MM.1S (cell line): ENCODE measurements at places on chromosomes 6 and 20.

GRCh38 chr20:47220161-47220582 lies 136.3 kb downstream of the ZMYND8 start:
- DNase-seq = no peak

DNA sequence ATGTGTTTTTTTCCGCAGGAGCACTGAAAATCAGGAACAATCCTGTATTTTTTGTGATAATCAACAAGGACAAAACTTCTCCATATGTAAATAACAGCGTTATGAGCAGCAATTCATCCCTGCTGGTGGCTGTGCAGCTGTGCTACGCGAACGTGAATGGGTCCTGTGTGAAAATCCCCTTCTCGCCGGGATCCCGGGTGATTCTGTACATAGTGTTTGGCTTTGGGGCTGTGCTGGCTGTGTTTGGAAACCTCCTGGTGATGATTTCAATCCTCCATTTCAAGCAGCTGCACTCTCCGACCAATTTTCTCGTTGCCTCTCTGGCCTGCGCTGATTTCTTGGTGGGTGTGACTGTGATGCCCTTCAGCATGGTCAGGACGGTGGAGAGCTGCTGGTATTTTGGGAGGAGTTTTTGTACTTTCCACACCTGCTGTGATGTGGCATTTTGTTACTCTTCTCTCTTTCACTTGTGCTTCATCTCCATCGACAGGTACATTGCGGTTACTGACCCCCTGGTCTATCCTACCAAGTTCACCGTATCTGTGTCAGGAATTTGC lies at the start of gene TAAR6:
Gene TAAR6, plus strand, starts transcription at position 102 of the 557 bp plus-strand sequence. Its CDS starts 0 bp downstream, at position 102.
- DNase-seq = no peak

GRCh38 chr6:52543262-52543661 lies 33.6 kb downstream of the TRAM2 start:
- no peak for DNase-seq

- DNase-seq = no peak
These were observed 236.6 kb upstream of the CHD6 start for GRCh38 chr20:41854765-41855164.

- DNase-seq = no peak
These were observed 4.5 kb upstream of the CITED2 start for GRCh38 chr6:139378882-139379341.

GRCh38 chr6:30744054-30744805 lies at the start of gene IER3:
TSS of gene IER3 (minus strand) at chr6:30744547. CDS start at chr6:30744518, 29 bp downstream.
- peak; percentile 79 for DNase-seq

DNA sequence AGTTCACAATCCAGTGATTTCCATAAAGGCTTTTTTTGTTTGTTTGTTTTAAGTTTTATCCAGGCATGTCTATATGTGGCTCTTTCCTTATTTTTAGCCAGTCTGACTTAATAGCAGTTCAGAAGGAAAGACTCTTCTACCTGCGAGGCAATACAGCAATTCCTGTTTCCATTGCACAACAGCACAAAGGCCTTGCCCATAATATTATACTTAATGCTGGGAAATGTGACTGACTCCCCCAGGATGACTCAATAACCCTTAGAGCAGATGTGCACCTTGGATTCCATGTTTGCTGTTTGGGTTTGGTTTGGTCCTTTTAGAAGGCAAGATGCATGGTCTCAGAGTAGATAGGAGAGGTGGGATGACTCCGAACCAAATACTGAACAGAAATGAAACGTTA lies 184.1 kb downstream of the MTFR2 start:
- DNase-seq = no peak

- DNase-seq = no peak
These were observed 1009.7 kb upstream of the GJE1 start for GRCh38 chr6:141123049-141123448.

DNA sequence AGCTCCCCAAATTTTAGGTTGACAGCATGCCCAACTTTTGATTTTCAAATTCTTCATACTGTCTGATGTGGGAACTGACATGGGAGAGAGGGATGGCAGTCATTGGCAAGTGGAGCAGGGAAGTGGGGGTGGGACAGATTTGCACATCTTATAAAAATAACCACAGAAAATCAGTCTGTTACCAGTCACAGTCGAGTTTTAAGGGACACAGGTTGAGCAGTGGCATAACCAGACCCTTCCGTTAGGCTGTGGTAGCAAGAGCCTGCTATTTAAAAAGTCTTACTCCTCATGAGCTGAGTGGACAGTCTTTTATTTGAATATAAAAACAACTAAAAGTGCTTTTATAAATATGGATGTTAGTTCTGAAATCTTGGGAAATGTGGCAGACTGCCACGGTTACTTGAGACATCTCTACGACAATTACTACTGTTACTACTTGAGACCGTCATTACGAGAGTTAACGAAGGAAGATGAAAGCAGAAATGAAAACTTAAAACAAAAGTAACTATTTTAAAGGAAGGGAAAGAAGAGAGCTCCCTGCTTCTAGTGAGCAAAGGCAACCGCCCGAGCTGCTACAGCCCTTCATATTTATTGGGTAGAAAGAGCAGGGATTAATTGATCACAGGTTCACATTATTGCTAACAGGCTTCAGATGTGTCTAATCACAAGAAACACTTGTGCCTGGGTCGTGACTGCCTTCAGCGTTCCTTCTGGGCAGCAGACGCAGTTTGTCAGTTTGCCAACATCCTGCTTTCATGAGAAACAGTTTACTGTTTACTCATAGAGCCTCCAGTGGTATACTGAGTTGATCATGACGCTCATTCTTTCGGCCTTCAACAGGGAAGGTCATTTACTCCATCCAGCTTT lies 71.3 kb downstream of the EFHC1 start:
- DNase-seq = no peak

- no peak for DNase-seq
These were observed 13.3 kb downstream of the RSPH4A start for GRCh38 chr6:116629563-116629981.

- DNase-seq = peak; percentile 4
These were observed 58.5 kb downstream of the MRPL14 start for GRCh38 chr6:44068607-44069296.

DNA sequence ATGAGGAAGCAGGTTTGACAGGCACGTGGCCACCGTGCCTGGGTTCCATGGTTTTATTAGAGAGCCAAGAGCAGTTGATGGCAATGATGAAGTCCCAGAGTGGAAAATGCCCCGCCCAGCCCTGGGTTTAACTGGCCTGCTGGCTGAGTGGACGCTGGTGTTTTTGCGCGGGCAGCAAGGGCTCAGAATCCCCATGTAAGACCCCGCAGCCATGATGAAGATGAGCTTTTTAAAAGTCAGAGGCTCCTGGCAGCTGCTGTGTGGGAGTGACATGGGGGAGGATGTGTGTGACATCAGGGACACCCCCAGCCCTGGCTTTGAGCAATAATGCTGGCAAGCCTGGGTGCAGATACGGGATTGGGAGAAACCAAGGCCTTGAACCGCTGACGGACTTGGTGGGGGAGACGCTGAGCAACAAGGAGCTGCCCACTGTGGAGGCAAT lies 33.0 kb upstream of the SLCO4A1 start:
- DNase-seq = no peak

DNA sequence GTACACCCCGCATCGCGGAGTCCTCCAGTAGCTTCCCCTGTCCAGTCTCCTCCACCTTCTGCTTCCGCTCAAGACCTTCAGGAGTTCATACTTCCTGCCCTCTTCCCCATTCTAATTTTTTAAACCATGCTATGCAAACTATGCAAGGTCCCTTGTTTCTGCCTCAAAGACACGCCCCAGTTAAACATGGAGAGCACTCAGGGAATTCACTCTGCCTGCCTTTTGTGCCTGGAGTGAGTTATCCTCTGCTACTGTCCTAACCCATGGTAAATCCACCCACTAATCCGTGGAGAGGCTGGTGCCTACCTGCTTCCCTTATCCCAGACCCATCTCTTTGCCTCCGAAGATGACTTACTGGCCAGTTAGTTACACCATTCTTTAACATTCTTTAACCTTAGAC lies 473.7 kb upstream of the JARID2 start:
- no peak for DNase-seq

DNA sequence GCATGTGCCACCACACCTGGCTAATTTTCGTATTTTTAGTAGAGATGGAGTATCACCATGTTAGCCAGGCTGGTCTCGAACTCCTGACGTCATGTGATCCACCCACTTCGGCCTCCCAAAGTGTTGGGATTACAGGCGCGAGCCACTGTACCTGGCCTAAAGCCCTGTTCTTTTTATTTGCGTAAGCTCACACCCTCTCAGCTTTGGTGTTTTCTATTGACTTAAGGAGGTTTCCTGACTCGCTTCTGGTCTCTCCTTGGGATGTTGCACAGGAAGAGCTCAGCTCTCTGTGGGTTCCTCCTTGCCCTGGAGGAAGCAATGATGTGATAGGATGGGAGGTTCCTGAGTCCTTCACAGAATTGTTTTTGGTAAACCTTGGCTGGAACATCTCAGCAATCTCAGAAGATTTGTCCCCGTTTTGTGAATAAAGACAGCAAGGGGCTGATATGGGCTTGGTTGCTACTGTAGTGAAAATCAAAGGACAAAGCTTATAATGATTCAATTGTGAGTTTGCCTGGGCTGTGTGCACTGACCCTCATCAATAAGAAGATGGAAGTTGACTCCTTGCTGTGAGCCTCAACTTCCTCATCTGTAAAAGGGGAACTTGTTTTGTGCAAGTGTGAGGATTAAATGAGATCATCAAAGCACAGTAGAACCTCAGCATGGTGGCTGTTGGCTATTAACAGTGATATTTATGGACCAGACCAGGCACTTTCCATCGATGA lies 27.0 kb downstream of the TOX2 start:
- peak; percentile 21 for DNase-seq

DNA sequence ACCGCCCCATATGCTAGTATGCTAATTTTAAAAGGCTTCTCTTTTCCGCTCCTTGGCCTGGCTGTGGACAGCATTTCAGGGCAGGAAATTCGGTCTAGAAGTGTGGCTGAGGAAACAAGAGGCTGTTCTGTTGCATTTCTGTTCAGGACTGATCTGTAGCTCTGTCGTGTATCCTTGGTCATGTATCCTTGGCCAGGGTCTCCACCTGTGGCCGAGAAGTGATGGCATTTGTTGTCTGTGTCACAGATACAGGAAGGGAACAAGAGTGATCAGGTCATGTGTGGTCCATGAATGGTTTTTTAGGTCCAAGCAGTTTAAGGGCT lies 300.5 kb upstream of the SUPT3H start:
- DNase-seq = no peak

DNA sequence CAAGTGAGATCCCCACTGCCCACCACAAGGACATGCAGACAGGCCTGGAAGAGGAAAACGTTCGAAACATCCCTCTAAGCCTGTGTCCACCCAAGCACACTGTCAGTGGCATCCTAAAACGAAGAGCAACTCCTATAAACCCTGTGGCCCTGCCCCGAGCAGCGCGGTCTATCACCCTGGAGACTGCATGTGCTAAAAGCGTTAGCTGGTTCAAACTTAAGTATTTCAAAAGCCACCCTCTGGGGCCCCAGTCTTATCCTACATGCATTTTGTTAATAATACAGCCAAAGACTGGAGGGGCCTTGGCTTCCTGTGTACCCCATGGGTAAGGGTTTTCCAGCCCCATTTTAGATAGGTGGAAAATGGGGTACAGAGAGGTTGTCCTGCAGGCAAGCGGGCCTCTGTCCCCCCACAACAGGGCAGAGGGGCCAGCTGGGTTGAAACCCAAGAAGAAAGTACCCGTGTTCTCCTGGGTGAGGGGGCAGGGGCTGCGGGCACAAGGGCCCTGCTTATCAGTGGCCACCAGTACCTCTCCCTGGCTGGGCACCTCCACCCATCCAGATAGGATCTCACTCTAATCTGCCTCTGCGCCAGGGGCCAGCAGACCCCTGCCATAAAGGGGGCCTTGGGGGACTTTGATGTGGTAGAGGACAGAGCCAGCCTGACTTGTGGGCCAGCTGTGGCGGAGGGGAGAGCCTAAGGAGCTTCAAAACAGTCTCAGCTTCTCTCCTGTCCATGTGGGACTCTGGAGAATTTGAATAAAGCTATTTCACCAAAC lies 28.3 kb downstream of the PREX1 start:
- no peak for DNase-seq

GRCh38 chr6:85403331-85404015 lies 46.4 kb upstream of the NT5E start:
- DNase-seq = peak; percentile 14

DNA sequence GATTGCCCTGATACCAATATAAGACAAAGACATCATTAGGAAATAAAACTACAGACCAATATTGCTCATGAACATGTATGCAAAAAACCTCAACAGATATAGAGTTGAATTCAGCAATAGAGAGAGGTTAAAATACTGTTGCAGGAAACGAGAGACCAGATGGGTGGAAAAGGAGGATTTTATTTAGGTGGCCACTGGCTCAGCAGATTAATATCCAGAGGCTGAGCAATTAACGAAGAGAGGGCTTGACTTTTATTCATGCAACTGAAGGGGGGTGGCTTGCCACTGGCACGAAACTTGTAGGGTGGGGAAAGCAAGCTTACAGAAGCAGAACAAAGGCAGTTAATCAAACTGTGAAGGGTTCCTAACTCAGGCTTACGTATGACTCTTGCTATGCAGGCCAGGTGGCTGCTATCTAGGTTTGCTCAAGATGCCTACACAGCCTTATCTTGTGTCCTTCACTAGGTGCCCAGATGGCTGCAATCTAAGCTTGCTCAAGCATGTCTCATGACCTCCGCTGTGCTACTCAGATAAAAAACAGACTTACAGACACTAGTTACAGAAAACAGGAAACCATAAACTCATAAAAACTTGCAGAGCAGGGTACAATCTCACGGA lies 126.4 kb downstream of the MMUT start:
- no peak for DNase-seq

- DNase-seq = no peak
These were observed 218.5 kb downstream of the TMEM242 start for GRCh38 chr6:157104803-157105202.

DNA sequence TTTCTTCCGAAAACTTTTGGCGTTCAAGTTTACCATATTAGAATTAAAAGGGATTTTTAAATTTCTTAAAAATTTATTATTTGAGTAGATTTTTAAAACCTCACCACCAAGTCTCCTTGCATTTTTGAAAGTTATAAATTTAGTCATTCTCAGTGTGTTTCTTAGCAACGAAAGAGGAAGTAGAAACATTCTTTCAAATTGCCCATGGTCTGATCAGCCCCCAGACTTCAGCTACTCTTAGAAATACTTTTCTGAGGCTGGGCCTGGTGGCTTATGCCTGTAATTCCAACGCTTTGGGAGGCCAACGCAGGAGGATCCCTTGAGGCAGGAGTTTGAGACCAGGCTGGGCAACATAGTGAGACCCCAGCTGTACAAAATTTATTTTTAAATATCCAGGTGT lies 15.1 kb upstream of the RTF2 start:
- DNase-seq = no peak

GRCh38 chr20:59400708-59401107 lies 100.3 kb downstream of the EDN3 start:
- DNase-seq = no peak

GRCh38 chr6:128025478-128025877 lies 124.6 kb upstream of the THEMIS start:
- DNase-seq = no peak

DNA sequence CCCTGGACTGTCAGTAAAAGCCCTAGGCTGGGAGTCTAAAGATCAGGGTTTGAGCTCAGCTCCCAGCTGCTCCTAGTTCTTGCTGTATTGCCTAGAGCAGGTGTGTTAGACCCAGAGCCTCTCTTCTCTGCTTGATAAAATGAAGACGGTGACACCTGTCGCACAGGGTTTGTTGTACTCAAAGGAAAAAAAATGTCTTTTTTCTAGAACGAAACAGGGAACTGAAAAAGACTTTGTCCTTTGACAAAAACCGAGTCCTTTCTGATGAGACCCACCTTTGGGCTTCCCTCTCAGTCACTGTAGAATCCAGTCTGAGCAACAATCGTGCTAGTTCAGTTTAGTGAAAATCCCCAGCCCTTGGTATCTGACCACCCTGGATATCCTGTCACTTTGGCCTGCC lies 102.1 kb upstream of the LAMP5 start:
- peak; percentile 86 for DNase-seq
